Right renal pelvis (tissue), 4 donors: ENCODE measurements at places on chromosomes 5 and 9.

- DNase-seq, result no peak
Observed at GRCh38 chr9:131012396-131012917, 3.5 kb downstream of the LAMC3 start.

GRCh38 chr5:154210163-154210562, 19.6 kb downstream of the GALNT10 start:
- DNase-seq, result no peak

GRCh38 chr9:33939924-33940874, 108.5 kb downstream of the UBAP2 start:
- no peak for DNase-seq

GRCh38 chr5:69167929-69168328, 979 bp downstream of the CCNB1 start:
- DNase-seq, result no peak

DNA sequence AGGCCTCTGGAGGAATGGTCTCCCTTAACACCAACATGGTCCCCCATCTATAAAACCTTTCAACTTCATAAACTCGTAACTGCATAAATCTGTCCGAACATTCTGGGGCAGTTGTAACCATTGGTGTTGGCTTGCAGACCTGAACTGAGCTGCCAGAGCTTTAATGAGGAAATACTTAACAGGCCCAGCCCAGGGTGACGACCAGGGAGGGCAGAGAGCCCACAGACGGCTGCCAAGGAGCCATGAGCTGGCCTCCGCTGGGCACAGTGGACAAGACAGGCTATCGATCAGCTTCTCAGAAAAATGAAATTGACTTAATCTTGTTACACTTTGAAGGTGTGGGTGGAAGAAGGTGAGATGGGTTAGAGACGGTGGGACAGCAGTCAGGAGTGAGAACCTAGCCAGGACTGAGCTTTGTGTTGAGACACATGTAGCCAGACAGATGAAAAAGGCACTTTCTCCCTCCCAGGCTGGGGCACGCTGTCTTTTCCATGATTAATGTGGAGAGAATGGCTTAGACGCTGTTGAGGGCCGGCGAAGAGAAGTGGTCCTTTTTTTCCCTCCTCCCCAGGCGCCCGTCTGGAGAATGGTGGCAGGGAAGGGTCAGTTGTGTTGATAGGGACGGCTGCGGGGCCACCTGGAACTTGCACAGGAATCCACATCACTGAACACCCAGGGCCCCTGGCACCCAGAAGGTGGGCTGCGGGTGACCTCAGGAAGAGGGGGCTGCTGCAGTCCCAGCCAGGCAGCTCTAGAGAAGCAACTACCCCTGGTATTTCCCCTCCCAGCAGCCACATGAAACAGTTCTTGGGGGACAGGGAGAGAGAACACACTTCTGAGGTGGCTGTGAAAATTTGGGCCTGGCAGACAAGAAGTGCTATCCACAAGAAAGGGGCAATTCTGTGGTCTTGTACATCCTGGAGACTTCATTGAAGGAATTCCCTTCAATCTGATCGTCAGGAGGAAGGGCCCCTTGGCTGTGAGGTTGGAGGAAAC, 27.3 kb upstream of the TCOF1 start:
- DNase-seq, result no peak

DNA sequence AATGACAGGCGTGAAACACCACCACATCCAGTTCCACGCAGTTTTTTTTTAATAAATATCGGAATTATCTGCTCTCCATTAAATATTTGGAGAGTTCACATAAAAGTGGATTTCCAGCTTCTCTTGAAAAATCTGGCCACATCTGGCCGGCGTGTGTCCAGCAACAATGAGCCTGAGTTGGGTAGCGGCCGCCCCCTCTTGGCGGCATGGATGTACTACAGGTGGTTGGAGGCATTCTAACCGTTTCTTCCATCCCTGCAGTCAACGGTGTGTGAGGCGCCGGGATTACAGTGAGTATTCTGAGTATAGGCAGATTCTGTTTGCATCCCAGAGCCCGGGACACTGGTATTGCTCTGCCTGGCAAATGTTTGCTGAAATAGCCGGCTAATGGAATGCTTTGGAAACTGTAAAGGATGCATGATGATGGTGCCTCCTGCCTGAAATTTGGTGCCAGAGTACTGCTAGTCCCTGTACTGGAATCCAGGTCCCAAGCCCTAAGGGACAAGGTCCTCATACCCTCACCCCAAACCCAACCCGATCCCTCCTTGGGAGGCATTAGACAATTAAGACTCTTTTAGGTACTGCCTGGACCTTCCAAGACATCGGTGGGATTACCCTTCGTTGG, 13.6 kb upstream of the GM2A start:
- DNase-seq, result peak; percentile 58

GRCh38 chr5:73812962-73813588, 187.1 kb downstream of the ARHGEF28 start:
- peak; percentile 85 for DNase-seq

DNA sequence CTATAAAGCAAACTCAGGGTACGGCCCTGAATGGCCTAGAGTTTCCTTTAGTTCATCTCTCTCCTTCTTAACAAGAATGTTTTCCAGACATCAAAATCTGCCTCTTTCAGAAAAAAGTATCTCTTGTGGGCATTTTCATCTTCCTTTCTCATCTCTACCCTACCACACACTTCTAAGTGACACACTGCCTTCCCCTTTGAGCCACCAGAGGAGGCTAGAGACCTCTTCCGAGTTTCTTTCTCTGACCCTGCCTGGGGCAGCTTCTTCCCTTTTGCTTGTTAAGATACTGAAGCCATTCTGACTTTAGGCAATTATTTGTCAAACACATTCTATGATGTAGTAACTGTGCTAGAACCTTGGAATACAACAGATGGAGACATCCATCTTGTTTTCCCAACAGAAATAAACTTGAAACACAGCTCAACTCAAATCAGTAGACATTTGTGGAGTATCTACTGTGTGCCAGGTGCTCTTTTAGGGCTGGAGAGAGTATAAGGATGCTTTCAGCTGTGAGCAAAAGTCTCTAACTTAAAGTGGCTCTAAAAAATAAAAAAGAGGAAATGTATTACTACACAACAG, 8.6 kb upstream of the SV2C start:
- DNase-seq, result no peak

DNA sequence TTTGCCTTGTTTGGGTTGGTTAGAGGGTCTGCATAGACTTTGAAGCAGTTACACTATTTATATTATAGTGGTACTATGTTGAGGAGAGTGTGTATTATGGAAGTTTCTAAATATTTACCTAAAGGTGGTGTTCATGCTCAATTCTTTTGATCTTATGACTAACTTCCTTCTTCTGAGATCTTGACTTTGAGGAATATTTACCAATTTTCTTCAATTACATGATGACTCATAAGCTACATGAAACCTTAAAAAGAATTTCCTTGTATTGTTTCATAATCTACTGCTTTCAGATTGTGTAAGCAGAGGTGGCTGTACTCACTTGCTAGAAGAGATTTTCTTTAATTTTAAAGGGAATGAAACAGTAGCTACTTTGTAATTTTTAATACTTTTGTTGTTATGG, 276.1 kb downstream of the TAF11L14 start:
- no peak for DNase-seq

DNA sequence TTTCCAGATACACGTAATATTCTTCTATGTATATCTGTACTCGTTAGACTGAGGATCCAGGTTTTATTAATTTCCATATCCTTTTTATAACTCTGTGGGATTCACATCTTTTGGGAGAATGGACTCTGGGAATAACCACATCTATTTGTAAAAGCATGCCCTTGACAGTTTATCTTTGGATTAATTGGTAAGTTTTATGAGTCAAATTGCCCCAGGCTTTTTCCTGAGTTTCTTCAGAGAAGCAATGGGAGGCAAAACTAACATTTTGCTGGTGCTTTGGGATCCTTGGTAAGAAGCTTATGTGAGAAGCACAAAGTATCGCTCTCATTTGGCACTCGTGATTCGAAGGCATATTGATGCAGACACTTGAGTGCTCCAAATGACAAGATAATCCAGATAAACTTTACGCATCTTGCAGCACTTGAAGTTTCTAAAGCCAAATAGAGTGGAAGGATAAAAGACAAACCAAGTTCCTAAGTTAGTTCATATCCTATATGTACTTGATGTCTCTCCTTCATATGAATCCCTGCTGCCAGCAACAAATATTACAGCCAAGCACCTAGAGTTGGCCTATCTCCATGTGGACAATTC, 324.7 kb downstream of the TLE4 start:
- DNase-seq, result no peak

DNA sequence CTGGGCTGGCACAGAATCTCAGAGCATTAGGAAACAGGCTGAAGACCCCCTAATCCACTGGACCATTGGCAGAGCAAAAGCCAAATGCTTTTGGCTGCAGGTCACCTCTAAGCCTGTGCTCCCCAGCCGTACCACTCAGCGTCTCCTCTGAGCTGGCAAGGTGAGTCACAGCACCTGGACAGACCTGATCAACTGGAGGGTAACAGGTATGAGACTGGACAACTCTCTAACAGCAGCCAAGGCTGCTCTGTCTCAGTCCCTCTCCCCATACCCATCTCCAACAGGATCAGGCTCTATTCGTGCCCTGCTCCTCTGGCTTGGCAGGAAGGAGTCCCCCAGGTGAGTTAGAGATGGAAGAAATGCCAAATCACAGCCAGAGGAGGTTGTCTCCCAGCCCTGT, 4.7 kb downstream of the GOLGA2 start:
- DNase-seq, result no peak

DNA sequence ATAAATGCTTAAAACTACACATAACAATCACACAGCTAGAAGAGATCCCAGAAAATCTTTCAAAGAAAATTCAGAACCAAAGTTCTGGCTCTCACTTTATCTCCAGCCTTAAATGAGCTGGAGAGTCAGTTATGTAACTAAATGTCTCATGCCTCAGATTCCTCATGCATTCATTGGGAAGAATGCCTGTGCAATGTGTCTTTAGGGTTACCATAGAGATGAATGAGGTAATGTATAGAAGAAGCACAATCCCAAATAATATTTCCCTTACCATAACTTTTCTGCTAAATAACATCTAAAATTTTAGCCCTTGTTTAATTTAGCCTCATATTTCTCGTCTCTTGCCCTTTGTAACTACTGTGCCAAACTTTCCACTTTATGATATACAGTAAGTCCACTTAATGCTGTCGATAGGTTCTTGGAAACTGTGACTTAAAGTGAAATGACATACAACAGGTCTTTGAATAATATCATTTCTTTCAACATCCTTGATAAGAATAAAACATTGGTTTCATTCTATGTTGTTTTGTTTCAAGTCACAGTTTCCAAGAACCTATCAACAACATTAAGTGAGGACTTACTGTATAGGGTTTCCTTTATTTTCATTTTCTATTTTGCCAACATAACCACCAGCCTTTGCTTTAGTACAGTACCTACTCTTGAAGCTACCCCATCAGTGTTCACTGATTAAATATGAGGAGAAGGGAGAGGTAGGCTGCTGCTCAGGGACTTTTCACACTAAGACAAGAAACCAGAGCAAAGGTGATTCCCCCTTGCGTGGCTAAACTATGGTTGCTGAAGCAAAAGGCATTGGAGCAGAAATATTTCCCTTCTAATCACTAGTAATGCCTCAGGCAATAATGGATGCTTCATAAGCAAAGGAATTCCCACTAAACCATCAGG, 295.7 kb upstream of the PTGER4 start:
- no peak for DNase-seq

- DNase-seq, result no peak
Observed at GRCh38 chr5:59020611-59021285, 437.9 kb downstream of the RAB3C start.

DNA sequence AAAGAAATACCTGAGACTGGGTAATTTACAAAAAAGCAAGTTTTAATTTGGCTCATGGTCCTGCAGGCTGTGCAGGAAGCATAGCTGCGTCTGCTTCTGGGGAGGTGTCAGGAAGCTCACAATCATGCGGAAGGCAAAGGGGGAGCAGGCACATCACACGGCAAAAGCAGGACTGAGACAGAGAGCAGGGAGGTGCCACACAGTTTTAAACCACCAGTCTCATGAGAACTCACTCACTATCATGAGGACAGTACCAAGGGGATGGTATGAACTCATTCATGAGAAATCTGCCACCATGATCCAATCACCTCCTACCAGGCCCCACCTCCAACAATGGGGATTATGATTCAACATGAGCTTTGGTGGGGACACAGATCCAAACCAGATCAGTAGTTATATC, 96.2 kb downstream of the OSTF1 start:
- no peak for DNase-seq

GRCh38 chr5:62306896-62307689, 1.1 kb downstream of the KIF2A start:
- peak; percentile 37 for DNase-seq

DNA sequence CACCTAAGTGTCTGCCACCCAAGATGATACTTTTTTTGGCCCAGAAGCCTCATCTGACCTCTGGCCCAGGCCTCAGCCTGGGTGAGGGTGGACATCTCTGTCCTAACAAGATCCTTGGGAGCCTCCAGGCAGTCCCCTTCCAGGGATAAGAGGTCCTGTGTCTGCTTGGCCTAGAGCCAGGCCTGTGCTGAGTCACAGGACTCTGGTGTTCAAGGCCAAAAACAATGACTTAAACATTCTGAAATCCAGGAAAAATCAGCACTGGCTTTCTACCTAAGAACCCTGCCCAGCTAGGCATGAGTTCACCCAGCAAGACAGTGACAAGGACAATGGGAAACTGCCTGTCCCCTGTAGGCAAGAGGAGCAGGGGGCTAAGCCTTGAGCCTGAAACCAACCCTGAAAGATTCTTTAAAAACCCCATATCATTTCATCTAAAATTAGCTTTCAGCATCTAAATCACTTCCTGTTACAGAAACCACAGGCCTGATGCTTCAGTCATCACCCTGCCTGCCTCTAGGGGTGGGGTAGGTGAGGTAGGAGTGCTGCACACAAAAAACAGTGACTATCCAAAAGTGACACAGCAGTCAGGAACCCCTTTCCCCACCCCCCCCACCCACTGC, 29.9 kb downstream of the CSF2 start:
- DNase-seq, result no peak

GRCh38 chr9:9945966-9946365, 666.8 kb downstream of the PTPRD start:
- DNase-seq, result no peak

GRCh38 chr9:5531101-5531882, 21.0 kb downstream of the PDCD1LG2 start:
- DNase-seq, result no peak

DNA sequence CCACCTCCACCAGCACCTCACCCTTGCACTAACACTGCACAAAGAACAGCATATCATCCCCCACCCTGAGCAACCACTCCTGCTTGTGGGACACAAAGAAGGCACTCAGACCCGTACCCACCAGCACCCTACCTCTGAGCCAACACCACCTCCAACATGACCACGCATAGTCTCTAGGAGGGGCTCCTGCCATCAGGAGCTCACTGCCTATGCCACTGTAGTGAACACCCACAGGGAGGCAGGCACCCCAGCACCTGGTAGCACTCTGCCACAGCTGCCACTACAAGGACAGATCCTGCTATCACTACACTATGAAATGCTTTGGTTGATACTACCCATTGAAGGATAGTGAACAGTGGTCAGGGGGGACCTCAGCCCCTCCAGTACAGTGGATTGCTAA, 395.6 kb upstream of the GRAMD2B start:
- DNase-seq, result no peak

- no peak for DNase-seq
Observed at GRCh38 chr9:87525546-87526303, 28.1 kb downstream of the DAPK1 start.
